ENCODE measurements at places on chromosomes 7 and 10.
A peak's percentile ranks its signal among the peaks of the same experiment; 100 is the strongest.

DNA sequence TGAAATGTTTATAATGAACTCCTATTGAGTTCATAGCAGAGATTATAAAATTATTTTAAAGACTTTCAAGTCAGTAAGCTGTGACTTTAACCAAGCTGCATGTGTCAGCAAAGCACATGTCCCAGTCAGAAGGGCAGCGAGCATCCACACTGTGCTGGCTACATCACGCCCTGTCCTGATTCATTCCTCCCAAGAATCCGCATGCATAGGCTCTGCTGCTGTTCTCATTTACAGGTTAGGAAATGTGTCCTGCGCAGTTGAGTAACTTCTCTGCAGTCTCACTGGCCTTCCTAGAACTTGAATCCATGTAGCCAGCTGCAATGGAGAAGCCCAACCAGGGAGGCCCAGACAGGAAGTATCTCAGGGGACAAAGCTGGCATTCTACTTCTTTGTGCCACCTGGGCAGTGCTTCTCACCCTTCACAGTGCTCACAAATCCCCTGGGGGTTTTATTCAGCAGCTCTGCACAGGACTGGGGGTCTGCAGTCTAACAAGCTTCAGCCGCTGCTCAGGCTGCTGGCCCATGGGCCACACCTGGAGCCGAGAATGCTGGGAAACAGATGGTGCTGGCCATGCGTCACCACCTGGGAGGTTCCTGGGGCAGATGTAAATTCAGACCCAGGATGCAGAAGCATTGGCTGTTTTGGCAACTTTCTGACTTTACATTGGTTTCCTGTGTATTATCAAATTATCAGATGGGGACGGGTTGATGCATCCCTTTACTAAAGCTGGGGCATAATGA is 192.8 kb upstream of the GDF10 start:
- DNase-seq, result no peak

- peak; percentile 45 for DNase-seq
Observed at GRCh38 chr7:19982841-19983835, 209.7 kb upstream of the TMEM196 start.

GRCh38 chr7:123557016-123557397 is 611 bp downstream of the NDUFA5 start:
- DNase-seq, result no peak

DNA sequence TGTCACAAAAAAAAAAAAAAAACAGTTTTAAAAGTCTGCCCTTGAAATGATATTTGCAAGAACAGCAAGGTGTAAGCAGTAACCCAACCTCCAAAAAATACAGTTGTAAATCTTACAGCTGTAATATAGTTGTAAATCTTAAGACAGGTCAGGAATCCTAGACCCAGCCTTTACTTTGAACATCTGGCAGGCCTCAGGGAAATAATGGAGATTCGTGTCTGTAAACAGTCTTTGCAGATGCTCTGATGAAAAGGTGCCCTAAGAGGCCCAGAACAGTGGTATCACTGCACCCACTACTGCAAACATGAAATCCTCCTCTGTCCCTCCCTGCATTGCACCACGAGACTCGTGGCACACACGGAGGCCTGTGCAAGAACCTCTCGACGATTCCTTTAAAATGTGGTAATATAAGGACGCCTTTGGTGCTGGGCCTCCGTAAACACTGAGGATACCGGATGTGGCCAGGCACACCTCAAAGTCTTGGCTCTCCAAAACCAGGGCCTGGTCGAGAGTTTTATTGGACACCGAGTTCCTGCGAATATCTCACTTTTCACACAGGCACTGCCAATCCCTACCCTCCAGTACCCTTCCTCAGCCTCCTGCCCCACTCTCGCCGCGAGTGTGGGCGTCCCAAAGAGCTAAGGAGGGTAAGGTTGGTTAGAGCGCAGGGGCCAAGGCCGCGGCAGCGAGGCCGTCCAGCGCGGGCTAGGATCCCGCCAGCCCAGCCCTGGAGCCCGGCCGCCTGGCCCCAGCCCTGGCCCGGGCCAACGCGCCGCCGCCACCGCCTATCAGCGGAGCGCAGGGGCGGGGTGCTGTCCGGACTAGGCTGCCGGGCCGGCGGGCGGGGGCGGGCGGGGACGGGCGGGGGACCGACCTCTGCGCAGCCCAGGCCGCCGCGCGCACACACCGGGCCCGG is at the start of gene REEP3:
Gene REEP3 (plus strand): TSS at position 902 of the 916 bp plus-strand sequence. CDS start 145 bp downstream, outside the sequence.
- DNase-seq, result peak; percentile 85

Data from mammary epithelial cell (primary cell).